Stimulated activated CD4-positive, alpha-beta T cell treated with anti-CD3 and anti-CD28 coated beads, Interleukin-1b, Interleukin-23, amount 100 ng/mL, for 1 hour (primary cell): ENCODE measurements at places on chromosomes 2 and 18.

- DNase-seq, result no peak
Measured at GRCh38 chr18:3256693-3257626, 5.0 kb upstream of the MYL12B start.

- no peak for DNase-seq
Measured at GRCh38 chr2:236380051-236380612, 115.9 kb upstream of the ASB18 start.

GRCh38 chr18:63147973-63148372, 171.6 kb downstream of the BCL2 start:
- no peak for DNase-seq

GRCh38 chr18:10046178-10046807, 132.5 kb downstream of the VAPA start:
- no peak for DNase-seq

GRCh38 chr2:176115883-176116813, at the start of gene HOXD10:
HOXD10 (plus strand) TSS chr2:176116778; CDS start chr2:176116834, 56 bp downstream.
- DNase-seq, result no peak

- no peak for DNase-seq
Measured at GRCh38 chr2:197559681-197560080, 43.8 kb downstream of the MOB4 start.

DNA sequence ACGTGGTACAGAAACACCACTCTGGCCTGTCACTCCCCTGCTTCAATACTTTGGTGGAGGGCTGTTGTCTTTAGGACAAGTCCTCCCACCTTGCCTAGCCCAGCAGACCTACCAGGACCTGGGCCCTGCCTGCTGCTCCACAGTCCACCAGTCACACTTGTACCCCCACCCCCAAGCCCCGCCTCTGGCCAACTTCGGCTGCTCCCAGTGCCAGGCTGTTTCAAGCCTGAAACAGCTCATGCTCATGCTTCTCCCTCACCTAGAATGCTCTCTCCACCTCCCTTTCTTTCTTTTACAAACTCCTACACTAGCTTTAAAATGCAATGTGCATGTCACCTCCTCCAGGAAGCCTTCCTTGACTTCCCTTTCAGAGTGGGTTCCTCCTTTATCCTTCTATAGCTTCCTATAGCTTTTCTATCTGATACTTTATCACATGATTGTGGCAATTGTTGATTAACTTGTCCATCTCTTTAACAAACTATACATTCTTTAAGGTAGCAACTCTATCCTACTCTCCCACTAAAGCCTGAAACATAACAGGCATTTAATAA, 4.8 kb upstream of the OXER1 start:
- DNase-seq, result no peak

GRCh38 chr2:16559278-16560067, 106.2 kb downstream of the CYRIA start:
- DNase-seq, result no peak

DNA sequence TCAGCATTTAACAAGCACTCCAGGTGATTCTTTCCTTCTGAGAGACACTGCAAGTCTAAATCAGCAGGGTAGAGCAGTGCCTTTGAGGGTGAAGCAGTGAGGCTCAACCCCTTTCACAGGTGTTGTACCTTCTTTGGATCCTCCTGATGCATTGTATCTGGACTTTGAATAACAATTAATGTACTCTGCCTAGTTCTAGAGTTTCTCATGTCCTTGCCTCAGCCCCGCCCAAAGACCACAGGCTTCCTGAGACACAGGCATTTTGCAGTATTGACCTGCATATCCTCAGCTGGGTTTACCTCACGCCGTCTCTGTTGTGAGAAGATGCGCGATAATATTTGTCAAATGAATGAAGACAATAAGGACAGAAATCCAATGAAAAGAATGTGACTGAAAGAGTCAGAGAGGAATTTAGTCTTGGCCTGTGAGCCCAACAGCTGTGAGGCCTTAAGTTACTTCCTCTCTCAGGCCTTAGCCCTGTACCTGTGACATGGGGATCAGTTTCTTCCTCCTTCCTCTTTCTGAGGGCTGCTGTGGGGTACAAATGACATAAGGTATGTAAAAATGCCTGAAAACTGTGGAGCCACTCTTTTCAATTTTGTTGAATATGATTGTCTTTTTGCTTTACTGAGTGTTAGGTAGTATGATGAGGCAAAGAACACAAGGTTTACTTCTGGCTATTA, 43.7 kb downstream of the WIPF1 start:
- no peak for DNase-seq

- no peak for DNase-seq
Measured at GRCh38 chr2:206263959-206264603, 10.4 kb upstream of the ZDBF2 start.

DNA sequence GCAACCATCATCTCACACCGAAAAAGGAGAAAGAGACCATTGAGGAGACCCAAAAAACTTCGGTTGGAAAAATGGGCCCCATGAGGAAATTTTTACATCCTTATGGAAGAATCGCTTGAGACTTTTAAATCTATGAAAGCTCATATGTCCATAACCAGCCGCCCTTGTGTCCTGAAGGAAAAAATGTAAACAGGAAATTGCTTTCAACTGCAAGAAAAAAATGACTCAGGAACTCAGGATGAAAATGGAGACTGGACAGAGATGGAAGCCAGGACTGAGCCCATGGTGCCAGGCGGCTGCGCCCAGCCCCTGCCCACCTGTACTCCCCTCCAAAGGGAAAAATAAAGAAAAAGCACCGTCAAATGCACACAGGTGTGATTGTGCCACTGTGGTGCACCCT, 81.5 kb upstream of the SLC66A3 start:
- DNase-seq, result no peak

DNA sequence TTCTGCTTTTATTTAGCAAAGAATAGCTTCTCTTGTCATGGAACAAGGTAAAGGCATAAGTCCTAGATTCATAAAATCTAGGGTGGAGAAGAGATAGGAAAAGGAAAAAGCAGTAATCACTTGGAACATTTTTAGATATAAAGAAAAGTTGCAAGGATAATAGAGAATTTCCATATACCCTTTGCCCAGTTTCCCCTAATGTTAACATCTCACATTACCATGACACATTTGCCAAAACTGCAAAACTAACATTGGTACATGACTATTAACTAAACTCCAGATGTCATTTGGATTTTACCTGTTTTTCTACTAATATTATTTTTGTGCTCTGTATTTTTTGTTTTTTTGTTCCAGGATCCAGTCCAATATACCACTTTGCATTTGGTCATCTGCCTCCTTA, 265.1 kb downstream of the ETAA1 start:
- no peak for DNase-seq
